Progenitor cell of endocrine pancreas (in vitro differentiated cells): ENCODE measurements at places on chromosomes 16 and 17. TPM values are rescaled to one million over a fixed set of nuclear protein-coding genes. Genes with fewer than 3 reads are reported as not detected.

Gene MYH2
- not detected in 2 replicates for total RNA-seq

Gene ST6GALNAC1
- total RNA-seq: 6.6 and 8.4 TPM in 2 replicates

Gene KRTAP9-4
- not detected in 2 replicates for total RNA-seq

Gene SCNN1G
- total RNA-seq: 1.2 and 1.5 TPM in 2 replicates

Gene TAF15
- 282 and 287 TPM in 2 replicates for total RNA-seq

Gene MMP25
- 0.13 and 0.19 TPM in 2 replicates for total RNA-seq

Gene VASN
- 3.8 and 4.0 TPM in 2 replicates for total RNA-seq

Gene NUPR1
- total RNA-seq: not detected in 2 replicates

Gene HES7
- 0.47 TPM in 1 of 2 replicates, not detected in the other for total RNA-seq

Gene CDK10
- 183 and 192 TPM in 2 replicates for total RNA-seq

Gene ABCC12
- 0.36 and 1.6 TPM in 2 replicates for total RNA-seq

Gene DPEP1
- total RNA-seq: 29.6 and 36.3 TPM in 2 replicates

Gene APOBR
- total RNA-seq: 0.20 and 0.22 TPM in 2 replicates

Gene SLC5A10
- total RNA-seq: not detected in 2 replicates

Gene KIF2B
- total RNA-seq: not detected in 2 replicates

Gene LGALS9
- 2.1 and 3.1 TPM in 2 replicates for total RNA-seq

Gene CA5A
- 0.36 TPM in 1 of 2 replicates, not detected in the other for total RNA-seq

Gene SULT1A1
- 19.8 and 20.9 TPM in 2 replicates for total RNA-seq

Gene GAS2L2
- total RNA-seq: 0.10 and 0.11 TPM in 2 replicates
